CD4-positive, alpha-beta T cell treated with Interleukin-4 for 4 hours (primary cell): ENCODE measurements at places on chromosomes 7 and 10.

GRCh38 chr10:43134126-43134905, 3.9 kb upstream of the CSGALNACT2 start:
- DNase-seq: no peak

- no peak for DNase-seq
Observed at GRCh38 chr7:29304756-29305155, 110.2 kb downstream of the CHN2 start.

- DNase-seq: no peak
Observed at GRCh38 chr7:43559171-43559945, 23.6 kb upstream of the STK17A start.

- DNase-seq: no peak
Observed at GRCh38 chr10:122884166-122884565, 4.8 kb upstream of the FAM24B start.

- DNase-seq: peak; percentile 67
Observed at GRCh38 chr10:45249978-45250693, 65.3 kb downstream of the OR13A1 start.

DNA sequence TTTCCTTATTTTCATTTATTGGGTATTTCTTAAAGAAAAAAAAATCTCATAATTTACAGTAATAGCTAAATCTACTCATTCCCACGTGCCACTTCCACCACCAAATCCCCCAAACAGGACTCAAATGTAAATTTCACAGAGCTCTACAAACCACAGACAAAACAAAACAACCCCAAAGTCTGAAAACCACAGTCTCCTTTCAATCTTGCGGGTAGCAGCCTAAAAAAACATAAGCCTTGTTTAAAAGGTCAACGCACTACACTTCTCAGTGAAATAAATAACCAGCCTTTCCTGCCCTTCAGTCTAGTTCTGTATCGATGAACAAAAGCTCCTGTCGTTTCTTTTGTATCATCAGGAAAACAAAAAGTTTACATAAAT, 121.8 kb upstream of the AFAP1L2 start:
- peak; percentile 86 for DNase-seq

DNA sequence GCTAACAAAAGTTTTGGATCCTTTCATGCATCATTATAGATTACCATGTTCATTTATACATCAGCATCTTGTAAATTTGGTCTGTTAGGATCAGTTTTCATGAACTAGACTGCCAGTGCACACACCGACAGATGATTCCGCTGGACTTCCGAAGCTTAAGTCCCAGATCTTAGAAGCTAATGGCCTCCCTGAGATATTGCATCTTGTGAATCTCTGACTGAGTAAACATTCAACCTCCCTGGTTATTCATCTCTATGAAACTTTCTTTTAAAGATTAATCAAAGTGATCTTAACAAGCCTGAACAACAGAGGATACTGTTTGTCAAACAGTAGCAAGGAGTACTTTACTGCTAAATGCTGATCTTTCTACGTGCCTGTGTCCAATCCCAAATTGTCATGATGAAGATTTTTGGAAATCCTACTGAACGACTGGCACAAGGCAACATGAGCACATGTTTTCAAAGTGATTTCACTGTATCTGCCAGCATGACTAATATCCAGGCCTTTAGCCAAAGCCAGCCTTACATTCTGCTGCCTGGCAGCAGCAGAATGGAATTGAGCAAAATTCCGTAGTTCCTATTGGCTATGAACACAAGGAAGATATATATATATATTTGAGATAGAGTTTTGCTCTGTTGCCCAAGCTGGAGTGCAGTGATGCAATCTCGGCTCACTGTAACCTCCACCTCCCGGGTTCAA, 91.3 kb upstream of the ANK3 start:
- DNase-seq: no peak

- DNase-seq: no peak
Observed at GRCh38 chr10:125102246-125102645, 58.1 kb downstream of the CTBP2 start.

GRCh38 chr10:24858288-24859270, 93.8 kb downstream of the PRTFDC1 start:
- DNase-seq: no peak

GRCh38 chr10:42988069-42988468, 88.8 kb upstream of the RET start:
- no peak for DNase-seq

DNA sequence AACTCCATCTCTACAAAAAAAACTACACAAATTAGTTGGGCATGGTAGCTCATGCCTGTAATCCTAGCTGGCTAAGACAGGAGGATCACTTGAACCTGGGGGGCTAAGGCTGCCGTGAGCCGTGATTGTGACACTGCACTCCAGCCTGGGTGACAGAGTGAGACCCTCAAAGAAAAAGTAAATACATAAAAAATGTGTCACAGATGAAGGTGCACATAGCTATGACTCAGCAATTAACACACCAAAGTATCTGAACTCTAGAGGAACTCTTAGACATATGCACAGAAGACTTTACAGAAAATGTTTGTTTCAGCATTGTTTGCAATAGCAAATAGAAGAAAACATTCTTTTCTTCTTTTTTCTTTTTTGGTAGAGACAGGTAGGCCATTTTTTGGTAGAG, 8.3 kb downstream of the C10orf62 start:
- DNase-seq: no peak

- DNase-seq: no peak
Observed at GRCh38 chr7:7265081-7266075, 83.0 kb downstream of the C1GALT1 start.

- no peak for DNase-seq
Observed at GRCh38 chr7:150447966-150448788, 2.3 kb upstream of the GIMAP8 start.

- DNase-seq: no peak
Observed at GRCh38 chr10:92850185-92850584, 1.9 kb downstream of the EXOC6 start.

GRCh38 chr10:52256832-52257691, 57.0 kb upstream of the DKK1 start:
- DNase-seq: no peak

GRCh38 chr10:69632516-69633199, 2.6 kb downstream of the FAM241B start:
- no peak for DNase-seq

GRCh38 chr7:14398526-14398925, 409.1 kb upstream of the ETV1 start:
- no peak for DNase-seq

DNA sequence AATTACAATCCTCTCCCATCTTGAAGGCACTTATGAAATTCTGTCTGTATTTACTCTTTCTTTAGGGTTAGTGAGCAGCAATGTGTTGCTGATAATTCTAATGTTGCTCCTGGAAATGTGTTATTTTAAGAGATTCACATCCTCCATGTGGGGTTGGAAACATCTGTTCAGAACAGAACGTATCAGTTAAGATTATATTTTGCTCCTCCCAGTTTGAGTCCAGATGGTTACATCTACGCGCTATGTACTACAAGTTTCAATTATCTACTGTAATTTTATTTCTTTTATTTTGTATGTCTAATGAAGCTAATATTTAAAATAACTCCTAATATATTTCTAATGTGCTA, 250.6 kb upstream of the KLF6 start:
- no peak for DNase-seq

GRCh38 chr10:110813743-110814472, 57.8 kb upstream of the PDCD4 start:
- DNase-seq: no peak
